Progenitor cell of endocrine pancreas (in vitro differentiated cells): ENCODE measurements at places on chromosomes 12 and 14.

GRCh38 chr12:108482717-108483212 is 32.3 kb upstream of the FICD start:
- DNase-seq: no peak

- DNase-seq: no peak
These were observed 211.8 kb downstream of the MSRB3 start for GRCh38 chr12:65490250-65490649.

- no peak for DNase-seq
These were observed 118.7 kb downstream of the BRMS1L start for GRCh38 chr14:35944847-35945246.

- DNase-seq: no peak
These were observed 73.6 kb downstream of the PTPRQ start for GRCh38 chr12:80517655-80518054.

DNA sequence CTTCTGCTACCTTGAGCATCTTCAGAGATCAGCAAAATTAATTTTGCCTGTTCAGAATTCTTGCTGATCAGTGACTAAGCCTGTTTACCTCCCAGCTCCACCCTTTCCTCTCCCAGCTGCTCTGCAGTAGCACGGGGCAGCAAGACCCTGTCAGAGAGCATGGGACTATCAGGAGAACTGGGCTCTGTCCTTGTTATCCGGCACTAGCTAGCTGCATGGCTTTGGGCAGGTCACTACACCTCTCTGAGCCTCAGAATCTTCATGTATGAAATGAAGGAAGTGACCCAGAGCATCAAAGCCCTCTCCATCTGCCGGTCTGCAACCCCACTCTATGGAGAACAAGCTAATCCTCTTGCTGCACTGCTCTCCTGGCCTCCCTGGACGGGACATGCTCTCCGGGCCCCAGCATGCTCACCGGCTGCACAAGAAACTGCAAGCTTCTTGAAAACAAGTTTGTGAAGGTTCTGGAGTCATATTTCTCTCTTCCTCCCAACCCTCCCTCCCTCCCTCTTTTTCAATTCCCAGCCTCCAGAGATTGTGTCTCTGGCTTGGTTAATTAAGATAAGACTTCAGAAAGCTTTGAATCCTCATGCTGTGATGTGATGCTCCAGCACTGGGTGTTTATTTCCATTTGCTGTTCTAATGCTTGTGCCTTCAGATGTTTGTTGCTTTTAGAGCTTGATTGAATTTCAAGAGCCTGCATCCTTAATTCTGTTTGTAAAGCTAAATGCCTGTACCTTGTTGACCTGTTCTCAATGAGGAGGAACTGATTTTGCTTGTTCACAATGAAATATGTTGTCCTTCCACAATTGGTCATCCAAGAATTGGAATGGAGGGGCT is 101.1 kb downstream of the CRACR2A start:
- DNase-seq: no peak

- DNase-seq: no peak
These were observed 24.8 kb downstream of the BICDL1 start for GRCh38 chr12:120013659-120014380.

GRCh38 chr12:61687407-61687806 is 572.8 kb upstream of the USP15 start:
- DNase-seq: no peak

DNA sequence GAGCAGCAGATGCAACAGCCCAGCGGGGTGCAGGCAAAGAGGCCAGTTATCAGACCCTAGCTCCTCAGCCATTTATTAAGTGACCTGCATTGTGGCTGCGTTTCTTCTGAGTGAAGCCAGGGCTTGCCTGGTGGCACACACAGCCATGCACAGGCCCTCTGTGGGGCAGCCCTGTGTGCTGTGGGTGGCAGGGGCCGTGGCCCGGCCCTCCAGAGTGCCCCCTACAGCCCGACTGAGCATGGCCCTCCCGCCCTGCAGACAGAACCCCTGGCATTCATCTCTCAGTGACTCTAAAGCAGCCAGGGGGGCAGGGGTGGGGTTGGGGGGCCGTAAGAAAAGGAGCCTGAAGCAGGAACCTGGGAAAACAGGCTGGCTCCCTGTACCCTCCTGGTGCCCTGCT is 226.0 kb upstream of the PWP1 start:
- DNase-seq: no peak

DNA sequence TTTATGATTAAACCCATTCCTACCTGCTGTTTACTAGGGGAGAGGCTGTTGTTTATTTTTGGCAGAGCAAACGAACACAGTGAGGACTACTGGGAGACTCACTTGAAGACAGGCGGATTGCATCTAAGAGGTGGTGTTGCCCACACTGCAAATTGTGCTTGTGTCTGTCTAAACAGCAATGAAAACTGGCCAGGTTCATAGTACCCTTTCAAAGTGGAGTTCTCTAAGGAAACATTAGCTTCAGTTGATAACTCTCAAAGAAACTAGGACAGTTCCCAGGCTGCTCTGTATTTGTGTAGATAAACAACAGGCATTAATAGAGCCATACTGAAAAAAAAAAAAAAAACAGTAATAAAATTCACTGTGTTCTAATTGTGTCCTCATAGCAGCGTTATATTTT is 466.0 kb upstream of the RGS6 start:
- no peak for DNase-seq

- DNase-seq: no peak
These were observed 44.0 kb downstream of the PPHLN1 start for GRCh38 chr12:42370013-42370412.

GRCh38 chr12:2183556-2184541 is 131.1 kb downstream of the CACNA1C start:
- no peak for DNase-seq

DNA sequence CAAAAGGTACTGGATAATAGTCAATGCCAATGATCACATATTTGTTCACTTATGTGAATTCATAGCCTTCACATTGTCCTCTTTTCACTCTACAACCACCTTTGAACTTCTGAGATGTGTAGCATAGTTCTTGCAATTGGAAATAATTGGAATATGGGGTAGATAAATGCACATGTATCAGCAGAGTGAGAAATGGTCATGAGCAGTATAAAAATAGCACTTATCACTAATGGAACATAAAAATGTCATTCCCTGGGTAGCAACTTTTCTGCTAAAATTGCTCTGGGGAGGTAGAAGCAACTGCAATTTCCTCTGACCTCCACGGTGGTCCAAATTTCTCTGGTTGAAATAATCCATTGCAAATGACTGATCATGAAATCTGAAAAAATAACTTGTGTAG is 1785.7 kb upstream of the FLRT2 start:
- no peak for DNase-seq

DNA sequence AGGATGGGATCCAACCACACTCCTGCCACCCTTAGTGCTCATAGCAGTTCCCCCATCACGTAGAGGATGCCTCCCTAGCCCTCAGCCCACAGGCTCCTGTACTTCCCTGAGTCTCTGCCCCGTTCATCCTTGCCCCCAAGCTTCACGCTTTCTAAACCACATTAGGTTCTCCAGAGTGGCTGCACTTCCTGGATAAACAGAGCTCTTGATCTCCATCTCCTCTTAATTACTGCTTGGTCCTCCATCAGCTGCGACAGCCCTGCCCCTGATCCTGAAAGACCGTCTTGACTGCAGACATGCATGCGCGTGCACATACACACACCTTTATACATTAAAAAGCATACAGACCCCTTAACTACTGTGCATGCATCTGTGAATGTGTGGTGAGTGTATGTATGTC is 530.0 kb downstream of the BCL11B start:
- no peak for DNase-seq

GRCh38 chr12:68636268-68636667 is 25.6 kb downstream of the RAP1B start:
- DNase-seq: no peak

DNA sequence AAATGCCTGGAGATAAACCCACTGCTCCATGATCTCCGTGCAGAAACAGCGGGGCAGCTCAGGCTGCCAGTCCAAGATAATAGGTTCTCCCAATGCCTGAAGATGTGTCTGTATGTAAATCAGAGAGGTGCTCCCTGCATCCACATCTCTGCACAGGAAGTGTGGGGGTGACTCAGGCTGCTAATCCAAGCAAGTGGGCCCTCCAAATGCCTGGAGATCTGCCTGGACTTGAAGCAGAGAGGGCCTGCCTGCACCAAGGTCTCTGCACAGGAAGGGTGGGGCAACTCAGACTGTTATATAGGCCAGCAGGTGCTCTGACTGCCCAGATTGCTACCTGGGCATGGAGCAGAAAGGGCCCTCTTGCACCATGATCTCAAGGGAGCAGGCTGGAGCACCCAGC is 504.7 kb downstream of the LRFN5 start:
- no peak for DNase-seq

DNA sequence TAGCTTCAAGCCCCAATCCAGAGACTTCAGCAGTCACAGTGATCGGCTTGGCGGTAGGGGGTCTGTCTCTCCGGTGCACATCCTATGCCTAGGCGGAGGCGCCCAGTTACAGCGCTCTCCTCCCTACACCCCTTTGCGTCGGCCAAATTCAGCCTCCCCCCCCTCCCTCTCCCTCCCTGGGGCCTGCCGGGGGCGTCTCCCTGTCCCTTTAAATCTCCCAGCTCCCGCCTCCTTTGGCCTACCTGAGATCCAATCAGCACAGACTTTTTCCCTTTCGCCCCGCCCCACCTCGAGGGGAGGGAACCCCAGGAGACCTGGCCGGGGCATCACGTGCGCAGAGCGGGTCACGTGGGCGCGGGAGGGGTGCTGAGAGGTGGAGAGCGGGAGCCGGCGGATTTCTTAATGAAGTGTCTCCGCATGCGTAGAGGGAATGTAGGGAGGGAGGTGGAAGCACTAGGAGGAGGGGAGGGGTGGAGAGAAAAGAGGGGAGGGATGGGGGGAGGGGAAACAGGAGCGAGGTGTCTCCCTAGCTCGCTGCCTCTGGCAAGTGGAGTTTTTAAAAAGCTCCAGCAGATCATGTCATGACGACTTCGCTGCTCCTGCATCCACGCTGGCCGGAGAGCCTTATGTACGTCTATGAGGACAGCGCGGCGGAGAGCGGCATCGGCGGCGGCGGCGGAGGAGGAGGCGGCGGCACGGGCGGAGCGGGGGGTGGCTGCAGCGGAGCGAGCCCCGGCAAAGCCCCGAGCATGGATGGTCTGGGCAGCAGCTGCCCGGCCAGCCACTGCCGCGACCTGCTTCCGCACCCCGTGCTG is at the start of gene HOXC13:
TSS of gene HOXC13 (plus strand) at position 506 of the 815 bp plus-strand sequence. CDS start at position 582, 76 bp downstream.
- DNase-seq: peak; percentile 41

DNA sequence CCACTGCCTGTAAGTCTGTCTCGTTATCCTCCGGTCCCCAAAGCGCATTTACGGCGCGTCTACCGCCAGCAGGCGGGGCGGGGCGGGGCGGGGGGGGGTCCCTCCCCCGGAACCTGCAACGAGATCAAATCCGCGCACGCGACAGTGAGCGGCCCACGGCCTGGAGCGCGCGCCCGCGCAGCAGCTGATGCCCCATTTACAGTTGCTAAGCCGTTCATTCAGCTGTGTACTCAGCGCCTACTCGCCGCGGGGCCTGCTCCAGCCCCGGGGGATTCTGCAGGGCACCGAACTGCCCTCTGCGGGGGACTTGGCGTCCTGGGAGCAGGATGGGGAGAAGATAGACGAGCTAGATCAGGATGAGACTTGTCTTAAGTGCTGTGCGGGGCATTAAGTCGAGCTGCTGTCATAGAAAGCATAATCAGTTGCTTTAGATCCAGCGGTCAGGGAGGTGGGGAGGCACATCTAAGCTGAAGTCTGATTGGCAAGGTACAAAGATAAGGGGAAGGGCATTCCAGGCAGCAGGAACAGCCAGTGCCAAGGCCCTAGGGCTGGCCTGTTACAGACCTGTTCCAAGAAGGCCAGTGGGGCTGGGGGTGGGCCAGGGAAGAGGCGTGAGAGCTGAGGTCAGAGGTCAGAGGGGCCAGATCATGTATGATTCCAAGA is 1.4 kb upstream of the CCDC85C start:
- peak; percentile 37 for DNase-seq

GRCh38 chr14:35695647-35696046 is 113.4 kb downstream of the RALGAPA1 start:
- DNase-seq: no peak

DNA sequence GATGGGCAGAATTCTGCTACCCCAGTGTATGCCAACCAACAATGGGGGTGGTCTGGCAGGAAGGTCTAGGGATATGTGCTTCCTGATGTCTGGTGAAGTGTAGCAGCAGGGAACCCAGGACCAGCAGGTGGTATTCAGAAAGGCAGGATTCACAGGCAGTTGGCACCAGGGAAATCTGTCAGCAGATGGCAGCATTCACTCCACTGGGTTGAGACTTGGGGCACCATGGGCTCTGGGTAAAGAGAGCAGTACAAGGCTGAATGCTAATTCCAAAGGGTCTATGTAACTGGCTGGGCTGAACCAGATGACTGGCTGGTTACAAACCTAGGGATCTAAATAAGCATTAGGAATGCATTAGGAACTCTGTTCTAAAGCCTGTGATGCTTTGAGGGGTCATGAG is 466.9 kb upstream of the STXBP6 start:
- DNase-seq: no peak

DNA sequence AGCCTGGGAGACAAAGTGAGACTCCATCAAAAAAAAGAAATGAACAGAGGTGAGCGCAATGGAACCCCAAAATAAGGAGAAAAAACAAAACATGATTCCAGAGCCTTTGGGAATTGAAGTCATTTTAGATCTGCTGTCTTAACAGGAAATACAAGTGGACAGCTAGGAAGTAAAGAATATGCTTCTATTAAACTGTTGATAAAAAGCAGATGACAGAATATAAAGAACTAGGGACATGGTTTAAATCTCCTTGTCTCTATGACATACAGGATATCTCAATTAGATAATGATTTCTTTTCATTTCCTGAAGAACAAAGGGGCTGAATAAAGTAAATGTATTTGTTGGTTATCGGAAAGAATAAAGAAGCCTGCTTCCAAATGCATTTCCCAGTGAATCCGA is 49.3 kb upstream of the ETV6 start:
- DNase-seq: no peak

GRCh38 chr12:120738252-120739030 is 12.8 kb downstream of the ACADS start:
- DNase-seq: no peak

- DNase-seq: no peak
These were observed 53.2 kb downstream of the TESC start for GRCh38 chr12:117046011-117046369.
